Progenitor cell of endocrine pancreas (in vitro differentiated cells): ENCODE measurements at places on chromosomes 4 and X.

DNA sequence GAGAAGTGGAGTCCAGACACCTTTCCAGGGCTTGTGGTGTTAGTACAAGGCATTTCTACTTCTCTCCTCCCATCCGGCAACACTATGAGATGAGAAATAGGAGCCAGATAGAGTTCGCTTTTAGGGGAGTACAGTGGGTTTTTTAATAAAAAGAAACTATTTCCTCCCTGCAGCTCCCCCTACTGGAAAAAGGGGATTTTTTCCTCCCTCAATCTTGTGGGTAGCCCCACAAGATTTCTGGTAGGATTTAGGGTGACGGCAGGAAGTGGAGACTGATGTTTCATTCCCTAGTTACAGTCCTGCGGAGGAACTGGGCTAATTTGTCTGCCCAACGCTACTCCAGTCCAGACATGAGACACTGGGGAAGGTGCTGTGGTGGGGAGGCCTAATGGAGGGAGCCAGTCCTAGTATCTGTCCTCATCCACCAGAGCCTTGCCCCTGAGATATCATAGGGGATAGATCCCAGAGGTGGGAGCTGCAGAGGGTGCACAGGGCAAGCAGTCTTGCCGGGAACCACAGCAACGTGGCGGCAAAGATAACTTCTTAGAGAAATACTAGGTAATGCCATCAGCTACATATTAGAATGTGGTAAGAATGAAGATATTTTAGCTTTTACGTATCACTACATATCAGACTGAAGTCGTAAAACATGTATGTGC is 45.5 kb upstream of the PRKG2 start:
- no peak for DNase-seq

- no peak for DNase-seq
These were observed 35.0 kb downstream of the SAT1 start for GRCh38 chrX:23817979-23818336.

- no peak for DNase-seq
These were observed 26.9 kb downstream of the UTP14A start for GRCh38 chrX:129932821-129933321.

DNA sequence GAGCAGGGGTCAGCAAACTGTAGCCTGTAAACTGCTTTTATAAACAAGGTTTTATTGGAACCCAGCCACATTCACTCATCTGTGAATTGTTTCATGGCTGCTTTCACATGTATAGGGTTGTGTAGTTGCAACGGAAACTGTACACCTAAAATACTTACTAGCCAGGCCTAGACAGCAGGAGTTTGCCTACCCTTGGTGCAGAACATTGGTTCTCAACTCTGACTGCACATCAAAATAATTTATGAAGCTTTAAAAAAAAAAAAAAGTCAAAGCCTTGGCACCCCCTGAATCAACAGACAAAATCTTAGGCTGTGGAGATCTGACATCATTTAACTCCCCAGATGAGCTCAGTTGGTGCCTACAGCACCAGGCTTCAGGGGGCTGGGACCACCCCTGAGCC is 27.8 kb downstream of the ADGRA3 start:
- DNase-seq: no peak

GRCh38 chrX:106608016-106608415 is 3.8 kb upstream of the RADX start:
- no peak for DNase-seq

- DNase-seq: no peak
These were observed 37.5 kb downstream of the PGRMC1 start for GRCh38 chrX:119273420-119274192.

- DNase-seq: no peak
These were observed 80.0 kb upstream of the FGF13 start for GRCh38 chrX:138791551-138791950.
